ENCODE measurements at places on chromosomes 1 and 21.

DNA sequence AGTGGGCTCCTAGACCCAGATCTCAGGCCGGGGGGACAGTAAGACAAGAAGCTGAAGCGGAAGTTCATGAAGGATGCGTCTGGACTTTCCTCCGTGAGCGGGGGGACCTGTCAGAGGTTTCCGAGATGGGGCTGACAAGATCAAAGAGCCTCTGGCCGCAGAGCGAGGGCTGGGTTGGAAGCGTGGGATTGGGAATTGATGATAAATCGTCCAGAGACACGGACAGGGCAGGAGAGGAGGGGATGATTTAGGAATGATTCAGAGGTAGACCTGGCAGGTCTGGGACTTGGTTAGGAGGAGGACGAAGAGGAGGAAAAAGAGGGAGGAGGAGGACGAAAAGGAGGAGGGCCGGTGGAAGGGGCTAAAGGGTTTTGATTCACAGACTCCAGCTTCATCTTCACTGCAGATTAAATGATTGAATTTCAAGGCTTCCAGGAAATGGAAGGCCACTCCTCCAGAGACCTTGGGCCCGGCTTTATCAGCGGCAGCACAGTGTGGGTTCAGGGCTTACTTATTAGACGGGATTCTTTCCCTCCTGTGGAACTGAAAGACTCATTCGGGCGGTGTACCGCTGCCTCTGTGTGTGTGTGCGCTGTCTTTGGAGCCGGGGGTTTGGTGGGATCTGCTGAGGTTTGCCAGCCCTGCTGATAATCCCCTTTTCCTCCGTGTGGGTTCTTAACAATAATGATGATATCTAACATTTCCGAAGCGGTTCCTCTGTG lies 85.7 kb upstream of the SLC45A1 start:
- no peak for DNase-seq

GRCh38 chr1:27225621-27226020 lies 8.8 kb upstream of the WDTC1 start:
- DNase-seq, result no peak

DNA sequence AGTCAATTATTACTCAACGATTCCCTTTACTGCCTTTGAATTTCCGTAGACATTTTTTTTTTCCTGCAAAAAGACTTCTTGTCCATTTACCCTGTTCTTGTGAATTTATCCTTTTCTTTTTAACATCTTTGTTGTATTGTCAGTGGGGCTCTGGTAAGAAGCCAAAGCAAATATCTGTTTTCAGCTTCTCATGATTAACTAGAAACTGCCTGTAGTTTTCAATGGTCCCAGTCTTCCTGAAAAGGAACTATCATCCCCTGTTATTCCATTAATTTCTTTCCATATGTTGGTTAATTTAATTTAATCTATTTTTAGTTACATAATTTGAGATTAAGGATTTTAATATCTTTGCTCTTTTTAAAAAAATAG lies 28.0 kb downstream of the SH3BGR start:
- DNase-seq, result no peak

DNA sequence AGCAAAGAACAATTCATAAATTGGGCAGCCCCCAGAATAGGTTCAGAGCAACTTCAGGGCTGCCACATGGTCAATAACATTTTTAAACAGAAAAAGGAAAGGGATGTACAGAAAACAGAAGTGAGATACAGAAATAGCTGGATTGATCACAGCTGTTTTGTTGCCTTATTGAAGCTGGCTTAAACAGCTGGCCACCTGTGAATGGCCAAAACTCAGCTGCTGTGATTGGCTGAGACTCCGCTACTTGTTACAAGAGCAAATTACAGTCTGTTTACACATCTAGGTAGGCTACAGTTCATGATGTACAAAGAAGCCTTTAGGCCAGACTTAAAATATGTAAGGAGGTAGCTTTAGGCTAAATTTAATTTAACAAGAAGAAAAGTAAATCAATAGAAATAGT lies 11.6 kb upstream of the IFNAR1 start:
- no peak for DNase-seq

DNA sequence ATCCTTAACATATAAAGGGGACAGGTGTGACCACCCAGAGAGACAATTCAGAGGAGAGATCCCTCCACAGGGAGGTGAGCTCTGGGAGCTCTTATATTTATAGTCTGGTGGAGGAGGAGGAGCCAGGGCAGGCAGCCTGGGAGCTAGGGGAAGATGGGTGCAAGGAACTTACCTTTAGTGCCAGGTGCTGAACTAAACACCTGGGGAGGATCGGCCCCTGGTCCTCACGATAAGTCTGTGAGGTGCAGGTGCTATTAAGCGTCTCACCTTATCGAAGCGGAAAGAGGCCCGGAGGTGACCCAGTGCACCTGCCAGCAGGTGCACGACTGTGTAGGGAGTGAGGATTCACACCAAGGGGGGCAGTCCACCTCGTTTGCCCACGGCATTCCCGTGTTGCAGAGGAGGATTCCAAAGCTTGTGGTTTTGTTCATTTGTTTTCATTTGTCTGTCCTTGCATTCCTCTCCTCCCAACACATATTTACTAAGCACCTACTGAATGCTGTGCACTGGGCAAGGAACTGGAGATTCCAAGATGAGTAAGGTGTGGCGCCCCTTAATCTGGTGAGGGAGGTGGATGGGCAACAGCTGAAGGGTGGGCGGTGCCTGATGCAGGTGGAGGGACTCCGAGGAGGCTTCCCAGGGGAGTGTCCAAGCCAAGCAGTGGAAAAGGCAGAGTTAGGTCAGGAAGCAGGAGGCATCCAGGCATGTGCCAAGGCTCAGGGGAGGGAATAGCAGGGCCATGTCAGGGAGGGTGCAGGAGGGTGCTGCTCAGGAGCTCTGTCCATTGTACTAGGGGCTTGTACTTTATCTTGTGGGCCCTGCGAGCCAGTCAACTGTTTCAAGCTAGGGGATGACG lies 11.5 kb downstream of the ARHGEF10L start:
- no peak for DNase-seq

- DNase-seq, result no peak
These were observed 1.7 kb upstream of the AKT3 start for GRCh38 chr1:243851765-243852164.

GRCh38 chr1:232367293-232367692 lies 262.6 kb downstream of the SIPA1L2 start:
- DNase-seq, result no peak

DNA sequence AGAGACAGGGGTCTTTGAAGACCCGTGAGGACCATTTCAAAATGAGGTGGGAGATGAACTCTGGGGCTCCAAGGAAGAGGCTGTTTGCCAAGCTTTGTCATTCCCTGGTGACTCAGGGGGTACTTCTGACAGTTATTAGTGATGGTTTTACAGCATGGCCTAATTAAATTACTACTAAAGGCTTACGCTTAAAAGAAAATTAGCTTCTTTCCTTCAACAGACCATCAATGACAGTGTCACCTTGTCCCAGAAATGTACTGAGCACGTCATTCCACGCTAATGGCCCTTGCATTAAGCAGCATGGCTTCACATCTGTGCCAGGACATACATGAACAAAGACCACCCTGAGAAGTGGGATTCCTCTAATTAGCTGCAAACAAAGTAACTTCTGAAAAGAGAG lies 5.1 kb upstream of the UTS2 start:
- DNase-seq, result no peak

DNA sequence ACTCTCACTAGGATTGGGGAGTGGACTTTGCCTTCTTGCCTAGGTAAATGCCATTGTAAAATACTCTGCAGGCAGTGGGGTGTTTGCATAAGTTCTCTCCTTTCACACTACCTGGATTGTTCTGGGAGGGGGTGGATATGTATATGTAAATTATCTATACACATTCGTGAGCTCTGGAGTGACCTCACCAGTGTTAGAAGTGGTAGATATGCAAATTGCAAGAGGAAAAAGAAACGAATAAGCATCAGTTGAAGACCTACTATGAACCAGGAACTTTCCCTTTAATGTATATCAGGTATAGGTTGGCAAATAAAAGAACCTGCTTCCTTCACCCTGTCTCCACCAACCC lies 1.5 kb upstream of the ARHGEF11 start:
- no peak for DNase-seq

DNA sequence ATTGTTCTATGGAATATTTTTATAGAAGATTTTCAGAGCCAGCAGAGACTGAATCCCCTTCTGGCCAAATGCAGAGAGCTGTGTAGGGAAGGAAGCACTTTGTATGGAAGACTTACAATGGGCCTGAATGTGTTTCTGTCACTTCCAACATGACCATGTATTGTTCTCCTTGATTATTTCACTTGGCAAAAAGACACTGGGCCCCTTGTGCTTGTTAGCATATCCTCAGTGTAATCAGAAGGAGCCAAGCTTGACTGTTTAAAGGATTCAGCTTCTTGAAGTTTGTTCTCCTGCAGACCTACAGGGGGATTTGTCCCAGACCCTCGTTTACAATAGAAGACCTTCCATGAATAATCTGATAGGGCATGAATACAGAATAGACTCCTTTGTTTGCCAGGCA lies 48.1 kb upstream of the UBE2U start:
- DNase-seq, result no peak

- DNase-seq, result no peak
These were observed 1.8 kb upstream of the HSPG2 start for GRCh38 chr1:21938732-21939538.

- DNase-seq, result no peak
These were observed 472.7 kb downstream of the PTPRU start for GRCh38 chr1:29708796-29709703.

Measured in NCI-H774 (cell line).